ENCODE measurements at places on chromosomes 16 and 17.

- no peak for DNase-seq
Observed at GRCh38 chr17:1153795-1154546, 25.8 kb downstream of the ABR start.

DNA sequence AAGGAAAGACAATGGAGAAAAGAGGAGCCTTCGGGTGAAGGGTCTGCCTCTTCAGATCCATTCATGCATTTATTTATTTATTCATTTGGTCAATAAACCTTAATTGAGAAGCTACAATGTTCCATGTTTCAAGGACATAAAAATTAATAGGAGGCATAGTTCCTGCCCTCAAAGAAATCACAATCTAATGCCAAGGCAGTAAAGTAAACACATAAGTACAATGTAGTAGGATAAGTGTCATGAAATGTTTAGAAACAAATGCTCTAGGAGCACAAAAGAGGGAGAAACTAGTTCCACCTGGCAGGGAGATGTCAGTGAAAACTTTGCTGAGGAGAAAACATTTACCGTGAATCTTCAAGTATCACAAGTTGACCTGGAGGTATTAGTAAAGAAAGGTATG lies 103.5 kb upstream of the NOG start:
- no peak for DNase-seq

- DNase-seq, result no peak
Observed at GRCh38 chr17:1226308-1226707, 43.9 kb upstream of the BHLHA9 start.

GRCh38 chr17:444879-445454 lies 92.4 kb upstream of the RPH3AL start:
- no peak for DNase-seq

- no peak for DNase-seq
Observed at GRCh38 chr17:7215652-7216180, 3.9 kb downstream of the DLG4 start.

GRCh38 chr17:78661093-78661770 lies 84.0 kb upstream of the DNAH17 start:
- no peak for DNase-seq

GRCh38 chr17:72977771-72978417 lies 114.6 kb downstream of the SLC39A11 start:
- DNase-seq, result no peak

- no peak for DNase-seq
Observed at GRCh38 chr16:87411375-87412271, 19.5 kb downstream of the MAP1LC3B start.

DNA sequence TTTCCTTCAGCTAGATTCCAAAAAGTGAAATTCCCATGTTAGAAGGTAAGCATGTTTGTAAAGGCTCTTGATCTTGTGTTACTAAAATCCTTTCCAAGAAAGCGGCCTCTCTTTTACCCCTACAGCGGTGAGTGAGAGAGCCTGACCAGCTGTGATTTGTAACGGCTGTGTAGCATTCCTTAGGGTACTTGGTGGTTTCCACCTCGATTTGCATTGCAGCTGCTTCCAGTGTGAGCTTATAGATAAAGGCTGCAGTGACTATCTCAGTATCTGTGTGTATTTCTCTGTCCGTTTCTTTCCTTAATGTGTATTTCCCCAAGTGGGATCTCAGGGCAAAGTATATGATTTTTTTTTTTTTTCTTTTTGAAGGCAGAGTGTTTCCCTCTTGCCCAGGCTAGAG lies 169.4 kb downstream of the SNX29 start:
- no peak for DNase-seq
